ENCODE measurements at places on chromosomes 6 and 20.
A peak's percentile ranks its signal among the peaks of the same experiment; 100 is the strongest.

DNA sequence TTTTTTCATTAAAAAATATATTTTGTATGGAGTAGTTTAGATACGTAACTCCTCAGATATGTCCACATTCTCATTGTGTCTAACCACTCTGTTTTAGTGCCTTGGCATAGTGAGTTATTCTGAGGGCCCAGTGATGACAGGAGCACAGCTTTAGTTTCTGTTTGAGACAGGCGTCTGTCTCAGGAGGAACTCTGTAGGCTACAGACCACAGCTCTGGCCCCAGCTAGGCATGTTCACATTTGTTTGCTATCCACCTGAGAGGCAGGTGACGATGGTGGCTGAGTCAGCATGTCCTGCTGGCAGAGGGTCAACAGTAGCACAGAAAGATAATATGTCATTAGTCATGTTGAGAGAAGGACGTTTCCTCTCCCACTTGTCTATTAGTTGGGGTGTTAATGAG is 16.3 kb downstream of the LRRC1 start:
- no peak for DNase-seq

- DNase-seq: no peak
Observed at GRCh38 chr20:59750209-59750840, 146.0 kb downstream of the PHACTR3 start.

DNA sequence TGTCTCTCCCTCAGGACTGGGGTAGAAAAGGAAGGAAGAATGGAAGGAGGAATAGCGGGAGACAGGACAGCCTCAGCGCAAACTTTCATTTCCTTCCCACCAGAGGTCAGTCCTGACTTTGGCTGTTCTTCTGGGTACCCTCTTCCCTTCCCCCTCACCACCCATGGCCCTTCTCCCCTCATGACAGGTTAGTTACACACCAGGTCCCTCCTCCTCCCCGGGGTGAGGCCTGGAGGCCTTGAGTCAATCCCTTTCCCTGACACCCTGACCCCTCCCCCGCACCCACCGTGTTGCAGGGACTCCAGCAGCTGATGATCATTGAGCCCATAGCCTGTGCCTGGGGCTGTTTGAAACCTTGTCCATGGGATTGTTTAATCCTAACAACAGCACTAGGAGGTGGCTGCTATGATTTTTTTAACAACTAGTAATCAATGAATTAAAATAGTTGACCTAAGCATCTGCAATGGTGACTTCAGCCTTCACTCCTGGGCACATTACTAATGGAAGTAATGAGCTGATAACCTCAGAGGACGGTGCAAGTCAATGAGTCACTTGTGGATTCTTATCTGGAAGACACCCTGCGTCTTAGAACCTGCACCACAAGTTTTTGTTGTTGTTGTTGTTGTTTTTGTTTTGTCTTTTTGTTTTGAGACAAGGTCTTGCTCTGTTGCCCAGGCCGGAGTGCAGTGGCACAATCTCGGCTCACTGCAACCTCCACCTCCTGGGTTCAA is 46.6 kb upstream of the CCDC167 start:
- no peak for DNase-seq

DNA sequence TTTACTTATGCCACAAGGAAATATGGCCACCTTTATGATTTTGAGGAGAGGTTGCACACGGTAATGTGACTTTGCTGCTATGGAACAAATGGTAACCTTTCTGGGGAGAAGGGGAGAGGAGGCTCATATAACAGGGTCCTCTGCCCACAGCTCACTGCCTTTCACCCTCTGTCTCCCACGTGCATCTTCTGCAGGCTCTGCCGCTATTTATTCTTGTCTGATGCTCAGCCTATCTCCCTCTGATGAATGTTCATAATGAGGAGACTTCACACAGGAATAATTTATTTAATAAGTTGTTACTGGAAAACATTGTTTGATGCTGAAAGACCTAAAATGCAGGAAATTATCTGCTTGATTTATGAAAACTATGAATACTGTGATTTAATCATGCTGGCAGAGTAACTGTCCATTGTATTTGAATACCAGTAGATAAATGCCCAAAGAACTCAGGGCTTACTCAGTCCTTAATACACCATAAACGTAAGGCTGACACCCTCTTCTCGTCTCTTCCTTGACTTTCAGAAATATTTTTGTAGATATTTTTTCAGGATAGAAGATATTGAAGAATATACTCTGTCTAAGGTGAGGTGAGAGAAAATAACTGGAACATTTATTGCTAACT is 721.1 kb downstream of the QKI start:
- DNase-seq: no peak

DNA sequence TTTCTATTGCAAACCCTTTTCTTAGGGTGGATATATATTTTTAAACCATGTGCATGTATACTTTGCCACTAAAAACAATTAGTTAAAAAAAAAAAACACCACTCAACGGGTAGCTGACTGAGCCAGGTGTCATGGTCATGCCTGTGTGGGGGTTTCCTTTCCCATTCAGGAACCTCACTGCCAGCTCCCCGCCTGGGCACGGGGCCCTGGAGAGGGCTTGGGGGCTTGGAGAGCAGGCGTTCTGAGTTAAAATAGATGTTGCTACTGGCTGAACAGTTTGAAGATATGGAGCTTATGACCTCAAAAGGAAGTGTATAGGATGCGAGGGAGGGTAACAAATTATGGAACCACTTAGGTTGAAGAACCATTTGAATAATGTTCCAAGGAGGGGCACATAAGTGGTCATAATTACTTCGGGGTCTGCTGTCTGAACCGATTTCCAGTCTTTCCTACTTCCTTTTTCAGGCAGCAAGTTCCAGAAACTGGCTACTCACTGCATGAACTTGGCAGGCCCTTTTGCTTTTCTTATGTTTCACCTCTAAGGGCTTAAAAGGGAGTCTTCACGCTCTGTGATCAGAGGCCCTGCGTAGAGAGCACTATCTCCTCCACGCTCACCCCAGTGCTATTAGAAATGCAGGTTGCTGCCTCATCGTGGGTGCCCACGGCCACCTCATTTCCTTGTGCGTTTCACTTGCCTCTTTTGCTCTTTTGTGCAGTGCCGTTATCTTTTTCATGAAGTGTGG is 9.9 kb downstream of the STX16 start:
- no peak for DNase-seq

DNA sequence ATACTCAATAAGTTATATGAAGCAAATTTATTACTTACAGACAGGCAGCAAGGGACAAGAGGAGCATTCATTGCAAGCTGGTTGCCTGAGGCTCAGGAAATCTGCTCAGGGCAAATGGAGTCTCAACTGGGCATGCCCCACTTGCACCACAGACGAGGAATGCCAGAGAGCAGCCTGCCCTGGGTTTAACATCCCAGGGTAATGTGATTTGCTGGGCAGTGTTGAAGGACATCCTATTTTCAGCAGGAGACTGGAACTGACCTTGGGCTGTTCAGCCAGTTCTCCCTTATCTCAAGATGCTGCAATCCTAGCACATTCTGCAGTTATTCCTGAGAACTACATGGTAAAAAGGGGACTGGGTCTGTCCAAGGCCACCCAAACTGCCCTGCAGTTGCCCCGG is 3.8 kb upstream of the ENTPD6 start:
- no peak for DNase-seq

- DNase-seq: no peak
Observed at GRCh38 chr20:10250902-10251301, 32.3 kb downstream of the SNAP25 start.

GRCh38 chr6:166998256-166999144 is 697 bp upstream of the CEP43 start:
- DNase-seq: no peak

DNA sequence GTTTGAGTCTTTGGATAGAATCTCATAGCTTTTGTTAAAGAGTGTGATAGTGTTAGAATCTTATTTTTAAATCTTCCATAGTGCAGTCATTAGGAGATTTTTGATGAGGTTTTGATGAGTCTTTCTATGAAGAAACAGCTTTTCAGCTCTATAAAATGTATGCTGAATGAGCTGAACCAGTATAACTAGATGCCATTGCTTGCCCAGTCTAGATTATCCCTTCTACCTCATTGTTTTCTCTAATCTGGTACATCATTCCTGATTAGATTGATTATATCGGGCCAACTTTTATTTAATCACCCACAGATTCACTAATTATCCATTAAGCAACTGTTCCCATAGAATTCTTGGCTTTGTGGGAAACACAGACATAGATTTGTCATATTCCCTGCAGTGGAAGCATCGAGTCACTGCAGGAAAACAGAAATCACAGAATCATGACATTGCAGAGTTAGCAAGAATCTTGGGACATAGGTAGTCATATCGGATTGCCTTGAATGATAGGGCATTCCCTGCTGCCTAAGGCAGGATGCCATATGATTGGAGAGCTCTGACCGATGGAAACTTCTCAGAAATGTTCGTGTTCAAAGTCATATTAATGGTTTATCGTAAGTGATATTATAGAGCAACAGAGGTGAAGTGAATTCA is 882.7 kb upstream of the FLRT3 start:
- no peak for DNase-seq

DNA sequence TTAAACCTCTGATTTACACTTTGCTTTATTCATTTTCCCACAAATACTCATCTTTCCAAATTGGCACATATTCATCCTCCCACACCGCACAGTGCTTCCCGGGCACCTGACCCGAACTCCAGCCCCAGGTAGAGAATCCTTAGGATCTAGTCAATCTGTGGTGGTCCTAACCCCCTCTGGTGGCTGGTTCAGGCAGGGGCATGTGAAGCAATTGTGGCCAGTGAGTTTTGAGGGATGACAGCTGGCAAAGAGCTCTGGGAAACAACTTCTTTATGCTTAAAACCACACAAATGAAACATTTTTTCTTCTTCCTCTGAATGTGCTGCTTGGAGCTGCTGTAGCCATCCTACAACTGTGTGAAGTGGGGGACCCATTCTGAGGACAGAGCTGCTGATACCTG is 54.7 kb downstream of the ELOVL5 start:
- no peak for DNase-seq

DNA sequence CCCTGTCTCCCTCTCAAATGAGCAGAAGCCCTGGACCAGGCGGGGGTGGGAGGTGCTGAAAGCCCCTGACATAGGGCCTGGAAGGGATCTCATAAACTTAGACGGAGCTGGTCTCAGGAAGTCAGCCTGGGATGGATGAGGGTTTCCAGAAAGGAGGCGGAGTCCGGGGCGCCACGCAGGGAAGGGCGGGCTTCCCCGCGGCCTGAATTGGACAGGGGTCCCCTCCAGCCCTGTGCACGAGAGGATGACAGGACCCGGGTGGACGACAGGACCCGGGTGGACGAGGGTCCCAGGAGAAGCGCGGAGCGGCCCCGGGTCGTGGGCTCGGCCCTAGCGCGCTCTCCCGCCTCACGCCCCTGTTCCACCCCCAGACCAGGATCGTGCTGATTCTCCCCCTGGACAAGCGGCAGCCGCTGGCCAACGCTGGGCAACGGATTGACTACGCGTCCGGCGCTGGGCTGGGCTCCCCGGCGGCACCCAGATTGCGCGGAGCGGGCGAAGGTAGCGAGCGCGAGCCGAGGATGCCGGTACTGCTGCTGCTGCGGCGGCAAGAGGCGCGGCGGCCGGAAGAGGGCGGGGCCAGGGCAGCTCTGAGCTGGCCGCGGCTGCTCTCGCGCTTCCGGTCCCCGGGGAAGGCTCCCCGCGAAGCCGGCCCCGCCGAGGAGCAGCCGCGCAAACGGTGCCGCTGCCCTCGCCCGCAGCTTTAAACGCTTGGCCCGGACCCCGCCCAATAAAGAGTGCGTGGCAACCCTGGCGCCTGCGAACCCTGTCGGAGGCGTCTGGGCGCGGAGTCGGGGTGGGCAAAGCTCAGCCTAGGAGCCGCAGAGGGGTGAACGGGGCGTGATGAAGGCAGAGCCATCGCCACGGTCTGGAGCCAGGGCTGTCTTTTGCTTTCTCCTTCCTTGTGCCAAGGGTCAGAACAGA is 1.3 kb downstream of the C20orf144 start:
- peak; percentile 67 for DNase-seq

DNA sequence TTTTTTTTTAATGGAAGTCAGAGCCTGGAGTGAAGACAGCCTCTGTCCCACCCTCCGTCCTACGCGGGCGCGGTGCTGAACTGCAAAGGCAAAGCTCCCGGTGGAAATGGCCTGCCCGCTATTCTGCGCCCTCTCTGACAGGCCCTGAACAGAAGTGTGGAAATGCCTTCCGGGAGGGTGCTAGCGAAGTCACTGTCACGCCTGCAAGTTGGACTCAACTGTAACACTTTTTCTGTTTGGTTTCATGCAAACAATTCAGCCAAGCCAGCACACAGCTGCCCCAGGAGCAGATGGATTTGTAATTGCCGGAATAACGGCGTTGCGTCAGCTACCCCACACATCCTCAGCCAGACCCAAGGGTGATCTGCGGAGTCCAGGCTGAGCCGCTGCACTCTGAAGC is 107.6 kb downstream of the PSMB1 start:
- no peak for DNase-seq

- DNase-seq: no peak
Observed at GRCh38 chr6:159249128-159249527, 79.9 kb downstream of the FNDC1 start.

DNA sequence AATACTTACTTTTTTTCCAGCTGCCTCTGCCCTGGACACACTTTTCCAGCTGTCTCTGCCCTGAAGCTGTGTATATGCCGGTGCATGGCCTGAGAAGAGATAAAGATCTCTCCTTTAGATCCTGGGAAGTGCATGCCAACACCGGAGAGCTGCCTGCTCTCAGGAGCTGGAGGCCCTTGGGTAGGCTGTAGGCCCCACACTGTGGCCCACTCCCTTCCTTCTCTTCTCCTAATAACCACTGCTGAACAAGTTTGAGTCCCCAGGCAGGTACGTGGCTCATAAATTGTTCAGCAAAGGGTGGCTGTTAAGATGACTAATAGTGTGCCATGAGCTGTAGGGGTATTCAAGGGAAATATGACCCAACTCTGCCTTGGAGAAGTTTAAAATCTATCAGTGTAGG is 102.5 kb downstream of the CD24 start:
- DNase-seq: no peak

GRCh38 chr6:38131527-38131965 is 312.0 kb downstream of the ZFAND3 start:
- DNase-seq: no peak

GRCh38 chr6:169618526-169619490 is 83.0 kb downstream of the WDR27 start:
- DNase-seq: no peak

DNA sequence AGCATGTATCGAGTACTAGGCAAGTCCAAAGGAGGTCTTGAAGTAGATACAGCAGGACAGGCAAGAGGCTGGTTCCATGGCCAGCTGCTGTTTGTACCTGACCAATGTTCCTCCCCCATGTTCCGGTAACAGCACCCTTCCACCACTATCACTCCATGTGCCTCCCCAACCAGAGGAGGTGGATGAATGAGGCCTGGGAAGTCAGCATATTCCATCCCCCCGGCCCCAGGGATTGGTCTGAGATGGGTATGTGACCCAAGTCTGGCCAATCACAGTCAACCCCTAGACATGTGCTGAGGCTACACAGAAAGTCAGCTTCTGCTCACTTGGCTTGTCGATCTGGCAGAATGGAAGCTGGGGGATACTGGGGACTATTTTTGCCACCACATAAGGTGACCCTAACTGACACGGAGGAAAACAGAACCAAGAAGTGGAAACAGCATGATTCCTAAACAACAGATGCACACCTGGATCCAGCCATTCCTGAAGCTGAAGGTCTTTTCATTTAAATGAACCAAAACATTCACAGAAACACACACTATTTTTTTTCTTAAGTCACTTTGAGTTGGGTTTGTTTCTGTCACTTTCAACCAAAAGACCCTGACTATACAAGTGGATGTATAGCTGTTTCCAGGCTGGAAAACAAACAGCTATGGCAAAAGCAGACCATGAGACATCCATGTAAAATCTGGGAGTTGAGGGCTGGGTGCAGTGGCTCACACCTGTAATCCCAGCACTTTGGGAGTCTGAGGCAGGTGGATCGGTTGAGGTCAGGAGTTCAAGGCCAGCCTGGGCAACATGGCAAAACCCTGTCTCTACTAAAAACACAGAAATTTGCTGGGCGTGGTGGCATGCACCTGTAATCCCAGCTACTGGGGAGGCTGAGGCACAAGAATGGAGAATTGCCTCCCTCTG is 70.4 kb upstream of the PTPN1 start:
- no peak for DNase-seq
